Activated T-helper 17 cell treated with anti-CD3 and anti-CD28 coated beads, Interleukin-2, amount 50 U/mL, for 72 hours (primary cell): ENCODE measurements at places on chromosomes 5 and 9. TPM values are rescaled to one million over a fixed set of nuclear protein-coding genes. Genes with fewer than 3 reads are reported as not detected.

Gene CDC14B
- 6.5 TPM for total RNA-seq

Gene SPATA31D4
- total RNA-seq, result not detected

Gene EGFL7
- 0.78 TPM for total RNA-seq

DNA sequence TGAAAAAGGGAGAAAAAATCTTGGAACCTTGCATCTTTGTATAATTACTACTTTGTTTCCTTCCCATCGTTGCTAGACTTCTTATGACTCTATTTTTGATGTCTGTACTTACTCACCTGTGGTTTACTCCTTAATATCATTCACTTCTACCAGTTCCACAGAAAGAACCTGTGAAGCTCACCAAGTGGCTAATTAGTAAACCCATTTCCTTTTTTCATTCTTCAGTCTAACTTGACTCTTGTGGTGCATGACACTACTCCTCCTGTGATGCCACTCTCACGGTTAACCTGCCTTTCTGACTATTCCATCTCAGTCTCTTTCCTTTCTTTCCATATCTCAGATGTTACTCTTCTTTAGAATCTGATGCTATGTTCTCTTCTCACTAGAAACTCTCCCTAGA lies 14.6 kb downstream of the RECK start:
- peak; percentile 98 for ATAC-seq

DNA sequence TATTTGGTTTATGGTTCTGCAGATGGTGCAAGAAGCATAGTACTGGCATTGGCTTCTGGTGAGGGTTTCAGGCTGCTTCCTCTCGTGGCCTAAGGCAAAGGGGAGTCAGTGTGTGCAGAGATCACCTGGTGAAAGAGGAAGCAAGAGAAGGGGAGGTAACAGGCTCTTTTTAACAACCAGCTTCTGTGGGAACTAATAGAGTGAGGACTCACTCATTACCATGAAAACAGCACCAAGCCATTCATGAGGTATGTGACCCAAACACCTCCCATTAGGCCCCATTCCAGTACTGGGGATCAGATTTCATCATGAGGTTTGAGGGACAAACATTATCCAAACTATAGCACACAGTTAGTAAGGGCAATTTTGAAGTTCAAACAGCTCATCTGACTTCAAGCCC lies 263.5 kb downstream of the TMEM38B start:
- no peak for ATAC-seq

DNA sequence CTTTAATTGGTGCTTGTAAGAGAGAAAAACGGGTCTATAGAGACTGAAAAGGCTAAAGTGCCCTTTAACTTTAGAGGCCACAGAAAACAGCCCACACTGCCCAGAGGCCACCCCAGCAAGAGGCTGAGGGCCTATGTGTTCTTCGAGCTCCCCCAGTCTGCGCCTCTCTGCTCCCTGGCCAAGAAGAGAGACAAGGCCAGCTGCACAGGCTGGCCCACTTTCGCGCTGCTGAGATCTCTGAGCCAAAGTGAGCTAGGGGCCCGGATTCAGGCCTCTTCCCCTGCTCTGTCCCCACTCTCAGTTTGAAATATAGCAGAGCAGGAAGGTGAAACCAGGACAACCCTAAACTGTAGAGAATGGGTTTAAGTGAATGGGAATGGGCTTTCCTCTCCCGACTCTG lies 132.0 kb upstream of the TRIM32 start:
- no peak for ATAC-seq
